ENCODE measurements at places on chromosomes 5 and 9. TPM values are rescaled to one million over a fixed set of nuclear protein-coding genes. Genes with fewer than 3 reads are reported as not detected.

Gene SHOC1
- 0.09 TPM for total RNA-seq

Gene SUSD3
- total RNA-seq = 0.09 TPM

Gene NTRK2
- total RNA-seq = 3.3 TPM

Gene FBN2
- total RNA-seq = 45.1 TPM

Gene KIF4B
- not detected for total RNA-seq

Gene HEMGN
- not detected for total RNA-seq

Gene PTPN3
- 2.0 TPM for total RNA-seq

Gene PLPP7
- total RNA-seq = 5.6 TPM

Gene FOXD4L4
- total RNA-seq = 0.09 TPM

Gene SPATA9
- not detected for total RNA-seq

Gene PRRX2
- total RNA-seq = 36.1 TPM

Gene SEMA5A
- total RNA-seq = 57.0 TPM

Gene DBH
- total RNA-seq = not detected

Gene CDX1
- 0.65 TPM for total RNA-seq

Gene GABRP
- not detected for total RNA-seq

Gene HCN1
- total RNA-seq = not detected

Gene HTR1A
- total RNA-seq = not detected

Gene SPATA24
- total RNA-seq = 2.0 TPM

Gene ADCY2
- under 0.01 TPM for total RNA-seq

Gene SPARC
- total RNA-seq = 5,653 TPM

Gene CYSRT1
- total RNA-seq = 0.49 TPM

Gene ABITRAM
- total RNA-seq = 16.3 TPM

Gene IL4
- total RNA-seq = not detected

Gene GALNT12
- total RNA-seq = 138 TPM

Gene GHR
- 4.3 TPM for total RNA-seq
